ENCODE measurements at places on chromosomes 6 and 20.

GRCh38 chr6:139904158-139904533, 529.7 kb upstream of the CITED2 start:
- no peak for DNase-seq

DNA sequence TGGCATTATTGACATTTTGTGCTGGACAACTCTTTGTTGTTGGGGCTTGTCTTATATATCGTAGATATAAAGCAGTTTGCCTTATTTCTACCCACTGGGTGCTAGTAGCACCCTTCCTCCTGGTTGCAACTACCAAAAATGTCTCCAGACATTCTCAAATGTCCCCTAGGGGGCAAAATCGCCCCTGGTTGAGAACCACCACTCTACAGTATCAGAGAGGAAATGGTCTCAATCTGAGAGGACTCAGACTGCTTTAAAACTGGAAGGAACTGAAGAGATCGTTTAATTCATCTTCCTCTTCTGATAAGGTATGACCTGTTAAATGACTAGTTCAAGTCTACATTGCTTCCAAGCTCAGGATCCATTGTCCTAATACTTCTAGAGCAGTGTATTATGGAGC, 14.9 kb downstream of the SH3BGRL2 start:
- DNase-seq, result no peak

DNA sequence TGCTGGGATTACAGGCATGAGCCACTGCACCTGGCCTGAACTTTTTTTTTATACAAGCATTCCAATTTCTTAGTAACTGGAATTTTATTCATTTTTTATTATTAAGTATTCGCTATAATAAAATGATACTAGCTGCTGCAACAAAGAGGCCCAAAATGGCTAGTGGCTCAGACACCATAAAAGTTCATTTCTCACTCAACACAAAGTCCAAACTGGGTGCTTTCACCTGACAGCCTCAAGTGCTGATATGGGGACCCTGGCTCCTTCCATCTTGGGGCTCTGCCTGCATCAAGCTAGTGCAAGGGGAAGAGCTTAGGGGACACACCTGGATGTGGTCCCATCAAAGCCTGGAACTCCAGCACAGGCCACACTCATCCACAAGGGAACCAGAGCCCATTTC, 12.2 kb upstream of the NOP56 start:
- DNase-seq, result no peak

DNA sequence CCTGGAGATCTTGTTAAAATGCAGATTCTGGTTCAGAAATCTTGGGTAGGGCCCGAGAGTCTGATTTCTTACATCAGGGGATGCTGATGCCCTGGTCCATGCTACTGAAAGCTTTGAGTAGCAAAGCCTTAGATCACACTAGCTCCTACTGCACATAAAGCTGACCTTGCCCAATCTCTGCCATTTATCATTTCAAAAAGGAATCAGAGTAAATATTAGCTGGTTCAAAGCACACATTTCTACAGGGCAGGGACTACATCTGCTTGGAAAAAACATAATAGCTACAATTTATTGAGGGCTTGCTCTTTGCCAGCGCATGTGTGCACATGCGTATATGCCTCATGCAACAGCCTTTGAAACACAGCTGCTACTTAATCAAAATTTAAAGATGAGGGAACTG, 440.4 kb upstream of the ARID1B start:
- no peak for DNase-seq

- no peak for DNase-seq
These were observed 1.1 kb upstream of the TBC1D32 start for GRCh38 chr6:121335087-121336008.
